Endothelial cell of coronary artery (primary cell): ENCODE measurements at places on chromosomes 12 and 14. TPM values are rescaled to one million over a fixed set of nuclear protein-coding genes. Genes with fewer than 3 reads are reported as not detected.

Gene ABCD4
- total RNA-seq, result 32.5 and 34.4 TPM in 2 replicates

Gene ART4
- total RNA-seq, result 9.4 and 17.9 TPM in 2 replicates

Gene LTBR
- 29.0 and 39.0 TPM in 2 replicates for total RNA-seq

Gene RAP1B
- 194 and 200 TPM in 2 replicates for total RNA-seq

Gene HOXC10
- not detected in 2 replicates for total RNA-seq

Gene GZMB
- not detected in 2 replicates for total RNA-seq

Gene ATXN7L3B
- 20.2 and 22.2 TPM in 2 replicates for total RNA-seq

Gene GLI1
- 0.45 TPM in 1 of 2 replicates, not detected in the other for total RNA-seq

Gene TC2N
- total RNA-seq, result under 0.01 TPM in 1 of 2 replicates, not detected in the other

Gene OR4E2
- not detected in 2 replicates for total RNA-seq

Gene NUAK1
- 25.7 and 41.7 TPM in 2 replicates for total RNA-seq

Gene CPM
- 0.45 and 0.47 TPM in 2 replicates for total RNA-seq

Gene HEATR5A
- total RNA-seq, result 24.0 and 39.9 TPM in 2 replicates
